ENCODE measurements at places on chromosomes 4 and X.
A peak's percentile ranks its signal among the peaks of the same experiment; 100 is the strongest.

DNA sequence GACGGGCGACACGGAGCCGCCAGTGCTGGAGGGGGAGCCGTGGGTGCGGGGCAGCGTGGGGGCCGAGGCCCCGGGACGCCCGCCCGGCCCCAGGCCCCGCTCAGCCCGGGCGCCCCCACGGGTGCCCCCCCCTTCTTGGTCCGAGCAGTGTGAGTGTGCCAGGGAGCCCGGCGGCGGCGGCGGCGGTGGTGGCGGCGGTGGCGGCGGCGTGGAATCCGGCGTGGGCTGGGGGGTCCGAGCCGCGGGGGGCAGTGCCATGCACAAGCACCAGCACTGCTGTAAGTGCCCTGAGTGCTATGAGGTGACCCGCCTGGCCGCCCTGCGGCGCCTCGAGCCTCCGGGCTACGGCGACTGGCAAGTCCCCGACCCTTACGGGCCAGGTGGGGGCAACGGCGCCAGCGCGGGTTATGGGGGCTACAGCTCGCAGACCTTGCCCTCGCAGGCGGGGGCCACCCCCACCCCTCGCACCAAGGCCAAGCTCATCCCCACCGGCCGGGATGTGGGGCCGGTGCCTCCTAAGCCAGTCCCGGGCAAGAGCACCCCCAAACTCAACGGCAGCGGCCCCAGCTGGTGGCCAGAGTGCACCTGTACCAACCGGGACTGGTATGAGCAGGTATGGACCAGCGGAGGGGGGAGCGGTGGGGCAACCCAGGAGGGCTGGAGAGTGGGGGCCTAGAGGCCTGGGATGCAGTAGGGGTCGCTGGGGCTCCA, 466 bp downstream of the DLG3 start:
- DNase-seq = no peak

DNA sequence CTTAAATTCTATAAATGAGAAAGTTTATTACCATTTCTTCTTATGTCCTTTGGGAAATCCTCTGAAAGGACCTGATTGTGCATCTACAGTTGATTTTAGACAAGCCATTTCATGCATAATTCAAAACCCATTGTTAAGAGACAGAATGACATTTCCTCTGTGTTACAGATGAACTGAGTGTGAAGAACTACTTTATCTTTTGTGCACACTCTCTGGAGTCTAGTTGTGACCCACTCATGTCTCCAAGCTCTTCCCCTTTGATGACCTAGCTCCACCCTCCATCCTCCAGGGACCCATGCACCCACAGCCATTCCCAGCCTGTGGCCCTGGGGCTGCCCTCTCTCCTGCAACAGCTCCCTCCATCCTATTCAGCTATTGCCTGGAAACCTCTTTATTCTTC, 57.5 kb upstream of the BMPR1B start:
- no peak for DNase-seq

GRCh38 chr4:38759113-38759789, 23.5 kb downstream of the TLR10 start:
- DNase-seq = peak; percentile 31

DNA sequence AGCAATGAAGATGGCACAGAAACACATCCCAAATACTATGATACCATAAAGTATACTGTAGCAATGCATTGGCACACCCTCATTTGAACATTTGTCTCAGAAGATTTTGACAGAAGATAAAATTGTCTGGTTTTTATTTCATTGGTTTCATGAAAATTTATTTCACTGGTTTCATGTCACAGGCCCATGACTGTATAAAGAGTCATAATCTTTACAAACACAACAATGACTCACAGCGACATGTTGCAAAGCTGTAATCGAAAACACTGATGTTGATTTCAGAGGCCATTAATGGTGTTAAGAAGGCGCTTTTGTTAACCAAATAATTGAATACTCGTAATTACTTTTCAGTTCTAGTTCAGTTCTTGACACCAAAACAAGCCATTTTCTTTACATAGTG, 8.1 kb upstream of the DTHD1 start:
- DNase-seq = no peak

- DNase-seq = no peak
Observed at GRCh38 chr4:57633212-57633859, 523.2 kb upstream of the IGFBP7 start.

DNA sequence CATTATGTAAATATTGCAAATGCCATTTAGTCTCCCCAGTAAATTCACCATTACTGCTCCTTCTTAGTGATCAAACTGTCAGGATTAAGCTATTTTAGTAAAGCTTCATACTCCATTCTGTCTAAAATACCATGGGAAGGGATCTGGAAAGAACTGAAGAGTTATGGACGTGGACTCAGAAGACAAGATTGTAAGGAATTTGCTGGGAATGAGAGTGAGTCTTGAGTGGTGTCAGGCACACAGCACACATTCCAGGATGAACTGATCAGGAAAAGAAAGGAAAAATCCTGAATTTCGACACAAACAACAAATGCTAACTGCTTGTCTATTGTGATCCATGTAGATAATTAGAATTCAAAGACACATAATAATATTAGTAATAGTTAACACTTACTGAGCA, 311.0 kb downstream of the CENPC start:
- DNase-seq = no peak

- no peak for DNase-seq
Observed at GRCh38 chr4:97317671-97318070, 825.6 kb downstream of the STPG2 start.

DNA sequence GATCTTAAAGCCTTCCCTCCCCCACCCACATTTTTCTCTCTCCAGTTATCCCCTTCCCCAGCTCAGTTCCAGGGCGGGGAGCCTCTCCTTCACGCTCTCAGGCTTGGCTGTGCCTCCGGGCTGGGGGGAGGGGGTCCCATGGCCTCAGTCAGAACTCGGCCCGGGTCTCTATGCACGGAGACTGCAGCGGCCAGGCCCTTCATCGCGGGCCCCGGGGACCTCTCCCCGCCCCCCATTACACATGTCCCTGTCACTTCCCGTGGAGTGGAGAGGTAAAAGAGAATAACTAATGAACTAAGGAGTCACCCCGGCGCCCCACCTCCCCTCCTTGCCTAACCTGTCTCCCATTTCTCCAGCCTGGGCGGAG, 838 bp upstream of the PRICKLE3 start:
- DNase-seq = no peak
